Sciatic nerve (tissue), 2 donors: ENCODE measurements at places on chromosomes 6 and 20. TPM values are rescaled to one million over a fixed set of nuclear protein-coding genes. Genes with fewer than 3 reads are reported as not detected.

DNA sequence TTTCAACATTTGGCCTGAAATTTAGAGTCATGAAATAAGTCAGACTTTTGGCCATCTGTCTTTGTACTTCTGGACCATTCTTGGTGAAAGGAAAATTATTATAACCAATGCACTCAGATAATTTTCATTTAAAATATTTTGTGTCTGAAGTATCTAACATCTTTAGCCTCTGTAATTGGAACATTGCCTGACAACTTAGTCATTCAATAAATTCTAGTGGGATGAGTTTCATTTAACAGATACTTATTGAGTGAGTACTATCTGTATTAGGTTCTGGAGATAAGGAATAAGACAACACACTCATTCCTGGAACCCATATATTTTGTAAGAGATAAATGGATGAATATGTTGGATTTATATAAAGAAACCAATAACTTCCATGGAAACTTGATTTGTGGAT, 536.0 kb downstream of the BCKDHB start:
- DNase-seq, result no peak

GRCh38 chr20:22711971-22712755, 127.8 kb upstream of the FOXA2 start:
- no peak for DNase-seq

DNA sequence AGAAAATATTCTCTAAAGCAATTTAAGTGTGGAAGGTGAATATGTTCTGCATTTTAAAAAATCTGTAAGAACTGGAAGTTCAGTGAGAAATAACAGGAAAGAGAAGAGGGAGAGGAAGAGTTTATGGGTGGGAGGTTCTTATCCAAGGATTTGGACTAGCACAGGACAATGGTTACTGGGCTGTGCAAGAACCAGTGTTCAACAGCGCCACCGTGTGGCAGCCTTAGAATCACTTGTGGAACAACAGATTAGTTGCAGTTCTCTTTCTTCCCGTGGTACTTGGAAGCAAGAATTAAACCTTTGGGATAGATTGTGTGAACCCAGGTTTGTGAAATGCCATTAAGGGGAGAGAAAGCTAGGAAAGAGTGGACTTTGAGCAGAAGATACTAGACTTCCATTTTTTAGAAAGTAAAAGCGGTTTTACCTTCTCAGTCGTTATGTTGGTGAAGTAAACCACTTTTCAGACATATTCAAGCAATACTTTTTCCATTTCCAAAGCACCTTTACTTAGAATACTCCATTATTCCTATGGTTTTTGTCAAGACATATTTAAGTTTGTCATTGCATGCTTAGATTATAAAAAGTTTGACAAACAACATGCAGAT, 436.7 kb downstream of the RNF144B start:
- no peak for DNase-seq

DNA sequence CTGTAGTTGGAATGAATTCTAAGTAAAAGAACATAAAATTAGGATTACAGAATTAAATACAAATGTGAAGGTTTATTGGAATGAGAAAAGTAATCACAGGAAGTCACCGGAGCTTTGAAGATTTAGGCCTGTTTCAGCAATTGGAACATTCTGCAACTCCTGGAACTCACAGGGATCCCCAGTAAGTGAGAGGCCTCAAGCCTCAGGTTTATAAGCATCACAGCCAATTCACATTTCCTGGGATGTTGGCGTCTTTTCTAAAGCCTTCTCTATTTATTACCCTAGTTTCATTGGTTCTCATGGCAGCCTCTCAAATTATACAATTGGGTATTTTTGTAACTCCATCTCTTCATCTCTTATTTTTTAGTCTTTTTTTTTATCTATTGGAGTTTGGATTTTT, 90.4 kb upstream of the HIVEP1 start:
- no peak for DNase-seq

Gene VSTM2L
- 1.6 TPM for total RNA-seq
